ENCODE measurements at places on chromosomes 3 and 15. TPM values are rescaled to one million over a fixed set of nuclear protein-coding genes. Genes with fewer than 3 reads are reported as not detected.
A peak's percentile ranks its signal among the peaks of the same experiment; 100 is the strongest.

- no peak for DNase-seq
Measured at GRCh38 chr15:92803852-92804609, 96.1 kb upstream of the CHD2 start.

DNA sequence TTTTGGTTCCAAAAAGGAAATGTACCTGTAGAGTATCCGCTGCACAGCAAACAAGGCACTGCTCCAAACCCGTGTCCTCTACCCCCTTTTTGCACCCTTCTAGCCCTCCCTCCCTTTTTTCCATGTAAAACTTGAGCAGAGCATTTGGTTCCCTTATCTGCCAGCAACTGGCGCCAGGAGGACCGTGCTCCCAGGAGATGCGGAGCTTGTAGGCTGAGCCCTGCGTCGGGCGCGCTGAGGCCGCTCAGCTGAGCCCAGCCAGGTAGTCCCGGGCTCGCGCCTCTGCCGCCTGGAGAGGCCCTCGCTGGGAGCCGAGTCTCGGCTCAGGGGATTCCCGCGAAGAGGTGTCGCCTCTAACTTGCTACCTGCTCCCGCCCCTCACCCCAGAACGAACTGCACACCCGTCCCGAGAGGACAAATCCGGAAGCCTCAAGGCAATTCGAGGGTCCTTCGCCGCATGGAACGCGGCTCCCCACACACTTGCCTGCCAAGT lies 575 bp downstream of the TRPM7 start:
- peak; percentile 76 for DNase-seq

- no peak for DNase-seq
Measured at GRCh38 chr15:94235041-94235440, 3.7 kb downstream of the MCTP2 start.

GRCh38 chr3:34533451-34533850 lies 735.0 kb downstream of the PDCD6IP start:
- DNase-seq = no peak

MUC4 gene
- 2.4 TPM for total RNA-seq

All from type B pancreatic cell (in vitro differentiated cells).